Esophagus squamous epithelium (tissue), 5 donors: ENCODE measurements at places on chromosomes 2 and 18.

GRCh38 chr2:107822302-107822701 is 4.4 kb upstream of the RGPD4 start:
- no peak for DNase-seq

DNA sequence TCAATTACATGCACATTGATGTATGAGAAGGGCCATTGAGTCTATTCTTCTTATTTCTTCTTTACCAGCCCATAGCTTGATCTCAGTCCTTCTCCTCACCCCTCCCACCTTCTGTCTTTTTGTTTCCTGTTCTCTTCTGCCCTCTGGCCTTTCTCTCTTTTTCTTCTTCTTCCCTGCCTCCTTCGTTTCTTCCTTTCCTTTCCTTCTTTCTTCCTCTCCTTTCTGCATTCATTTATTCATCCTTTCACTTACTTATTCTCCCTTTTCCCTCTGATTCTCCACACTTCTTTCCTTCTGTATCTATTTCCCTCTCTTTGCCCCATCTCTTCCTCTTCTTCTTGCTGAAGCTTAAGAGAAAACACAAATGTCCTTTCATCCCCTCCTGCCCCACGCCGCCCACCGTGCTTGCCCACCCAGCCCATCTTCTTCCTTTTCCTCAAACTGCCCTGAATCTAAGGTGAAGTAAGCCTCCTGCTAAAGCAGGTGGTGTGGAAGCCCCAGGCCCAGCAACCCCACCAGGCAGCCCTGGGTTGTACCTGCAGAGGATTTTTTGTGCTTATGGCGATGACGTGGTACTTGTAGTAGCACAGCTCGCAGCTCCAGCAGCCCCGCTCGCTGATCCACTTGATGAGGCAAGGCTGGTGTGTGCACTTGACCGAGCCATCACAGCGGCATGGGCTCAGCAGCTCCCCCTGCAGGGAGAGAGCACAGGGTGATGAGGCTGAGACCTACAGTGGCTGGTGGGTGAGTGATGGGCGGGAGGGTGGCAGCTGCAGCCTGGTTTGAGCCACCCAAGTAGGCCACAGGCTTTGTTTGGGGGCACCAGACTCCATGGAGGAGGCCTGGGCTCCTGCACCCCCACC is 89.0 kb downstream of the MARCHF4 start:
- DNase-seq: no peak

- DNase-seq: no peak
Observed at GRCh38 chr2:210517264-210517663, 39.1 kb upstream of the CPS1 start.

DNA sequence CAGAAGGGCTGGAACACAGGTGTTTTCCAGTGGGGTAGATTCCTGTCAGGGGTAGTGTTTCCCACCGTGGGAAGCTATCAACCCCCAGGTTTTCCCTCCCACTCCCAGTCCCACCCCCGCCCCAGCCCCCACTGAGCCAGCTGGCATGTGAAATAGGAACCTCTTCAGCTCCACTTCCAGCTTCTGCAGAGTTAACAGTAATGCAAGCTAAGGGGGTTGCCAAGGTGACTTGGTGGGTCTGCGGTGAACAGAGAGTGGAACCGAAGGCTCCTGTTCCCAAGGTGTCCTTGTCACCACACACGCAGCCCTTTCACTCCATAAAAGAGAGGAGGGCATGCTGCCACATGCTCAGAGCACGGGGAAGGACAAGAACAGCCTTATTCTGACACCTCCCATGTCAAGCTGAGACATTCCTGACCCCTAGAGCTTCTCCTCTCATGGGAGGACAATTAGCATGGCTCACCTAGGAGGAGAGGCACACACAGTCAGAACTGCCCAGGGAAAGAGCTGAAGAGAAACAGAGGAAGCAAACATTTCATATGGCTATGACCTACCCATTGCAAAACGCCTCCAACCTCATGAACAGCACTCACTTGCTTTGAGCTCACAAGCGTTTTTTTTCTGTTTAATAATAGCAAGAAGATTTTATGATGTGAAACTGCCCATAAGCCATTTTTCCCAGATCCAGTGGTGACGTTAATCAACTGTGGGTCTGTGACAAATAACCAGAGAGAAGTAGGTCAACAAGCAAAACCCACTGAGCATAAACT is 39.8 kb upstream of the TBC1D8 start:
- DNase-seq: no peak

DNA sequence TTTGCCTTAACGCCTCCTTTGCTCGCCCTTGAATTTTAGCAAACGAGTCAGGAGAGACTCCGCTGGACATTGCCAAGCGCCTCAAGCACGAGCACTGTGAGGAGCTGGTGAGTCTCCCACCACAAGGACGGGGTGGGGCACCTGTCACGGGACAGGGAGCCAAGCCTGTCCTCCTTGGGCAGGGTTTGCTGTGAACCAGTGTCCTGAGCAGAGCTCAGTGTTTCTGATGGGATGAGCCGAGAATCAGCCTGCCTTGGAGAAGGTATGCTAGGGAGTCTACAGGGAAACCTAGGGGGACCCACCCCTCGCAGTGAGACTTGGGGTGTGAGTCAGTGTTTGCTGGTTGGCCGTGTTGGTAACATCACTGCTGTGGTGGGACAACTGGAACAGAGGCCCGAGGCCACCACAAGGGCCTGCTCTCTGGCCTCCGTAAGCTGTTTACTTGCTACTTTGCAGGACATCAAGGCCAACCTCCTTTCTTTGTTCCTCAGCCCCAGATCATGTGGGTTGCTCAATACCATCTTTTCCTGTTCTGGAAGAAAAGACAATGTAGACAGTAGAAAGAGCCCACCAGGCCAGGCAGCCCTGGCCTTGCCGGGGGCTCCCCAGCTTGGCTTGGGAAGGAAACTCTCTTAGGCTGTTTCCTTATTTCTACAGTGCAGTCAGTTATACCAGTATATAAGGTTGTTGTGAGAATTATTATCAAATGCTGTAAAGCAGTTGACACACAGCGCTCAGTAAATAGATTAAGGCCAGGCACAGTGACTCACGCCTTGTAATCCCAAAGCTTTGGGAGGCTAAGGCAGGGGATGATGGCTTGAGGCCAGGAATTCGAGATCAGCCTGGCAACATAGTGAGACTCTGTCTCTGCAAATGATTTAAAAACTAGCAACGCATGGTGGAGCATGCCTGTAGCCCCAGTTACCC is 42.4 kb downstream of the ITGB1BP1 start:
- DNase-seq: no peak

DNA sequence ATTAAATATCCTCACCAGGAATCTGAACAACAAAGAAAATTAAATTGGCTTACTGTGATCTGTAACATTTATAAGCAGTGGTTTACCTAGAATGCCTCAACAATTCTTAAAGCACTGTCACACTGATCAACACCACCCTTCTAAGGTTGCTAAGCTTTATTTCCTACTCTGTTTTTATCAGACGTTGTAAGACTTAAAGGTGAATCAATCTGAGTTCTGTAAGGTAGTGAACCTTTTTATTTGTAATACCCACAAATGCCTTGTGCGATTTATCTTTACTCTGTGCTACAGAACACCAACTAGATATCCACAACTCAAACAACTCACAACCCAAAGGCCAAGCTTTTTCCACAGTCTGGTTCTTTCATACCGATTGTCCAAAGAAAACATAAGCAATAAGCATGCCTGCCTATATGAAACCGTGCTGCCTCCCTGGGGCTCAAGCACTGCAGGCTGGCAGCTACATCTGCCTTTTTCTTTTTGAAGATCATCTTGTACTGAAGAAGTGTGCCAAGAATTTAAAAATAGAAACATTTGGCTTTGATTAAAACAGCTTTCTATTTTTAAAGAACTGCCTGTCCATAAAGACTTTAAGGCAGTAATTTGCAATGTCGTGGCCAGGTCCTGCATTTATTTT is 490.7 kb downstream of the NUP35 start:
- no peak for DNase-seq

DNA sequence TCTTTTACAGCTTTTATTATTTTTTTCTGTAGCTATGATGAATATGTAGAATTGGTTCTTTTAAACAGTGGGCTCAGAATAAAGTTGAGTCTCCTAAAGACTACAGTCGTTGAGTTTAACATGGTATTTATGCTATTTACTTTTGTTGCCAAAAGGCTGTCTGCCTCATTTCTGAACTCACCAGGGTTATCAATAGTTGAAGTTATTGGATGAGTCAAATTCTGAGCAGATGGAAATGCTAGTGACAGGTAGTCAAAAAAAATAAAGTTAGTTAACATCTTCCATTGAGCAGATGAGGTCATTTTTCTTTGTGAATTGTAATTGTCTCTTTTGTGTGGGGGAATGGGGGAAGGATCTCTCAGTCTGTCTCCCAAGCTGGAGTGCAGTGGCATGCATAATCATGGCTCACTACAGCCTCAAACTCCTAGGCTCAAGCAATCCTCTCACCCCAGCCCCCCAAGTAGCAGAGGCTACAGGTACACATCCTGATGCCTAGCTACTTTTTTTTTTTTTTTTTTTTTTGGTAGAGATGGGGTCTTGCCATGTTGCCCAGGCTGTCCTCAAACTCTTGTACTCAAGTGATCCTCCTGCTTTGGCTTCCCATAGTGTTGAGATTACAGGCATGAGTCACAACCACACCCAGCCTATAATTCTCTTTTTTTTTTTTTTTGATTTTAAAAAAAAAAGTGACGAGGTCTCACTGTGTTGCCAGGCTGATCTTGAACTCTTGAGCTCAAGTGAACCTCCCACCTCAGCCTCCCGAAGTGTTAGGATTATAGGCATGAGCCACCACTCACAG is 8.9 kb downstream of the PAPOLG start:
- DNase-seq: no peak
